ENCODE measurements at places on chromosomes 2 and 18. TPM values are rescaled to one million over a fixed set of nuclear protein-coding genes. Genes with fewer than 3 reads are reported as not detected.

The PARD6G gene
- 4.6 TPM for polyA plus RNA-seq

The AQP12A gene
- not detected for polyA plus RNA-seq

The ACVR1C gene
- polyA plus RNA-seq: 0.01 TPM

DNA sequence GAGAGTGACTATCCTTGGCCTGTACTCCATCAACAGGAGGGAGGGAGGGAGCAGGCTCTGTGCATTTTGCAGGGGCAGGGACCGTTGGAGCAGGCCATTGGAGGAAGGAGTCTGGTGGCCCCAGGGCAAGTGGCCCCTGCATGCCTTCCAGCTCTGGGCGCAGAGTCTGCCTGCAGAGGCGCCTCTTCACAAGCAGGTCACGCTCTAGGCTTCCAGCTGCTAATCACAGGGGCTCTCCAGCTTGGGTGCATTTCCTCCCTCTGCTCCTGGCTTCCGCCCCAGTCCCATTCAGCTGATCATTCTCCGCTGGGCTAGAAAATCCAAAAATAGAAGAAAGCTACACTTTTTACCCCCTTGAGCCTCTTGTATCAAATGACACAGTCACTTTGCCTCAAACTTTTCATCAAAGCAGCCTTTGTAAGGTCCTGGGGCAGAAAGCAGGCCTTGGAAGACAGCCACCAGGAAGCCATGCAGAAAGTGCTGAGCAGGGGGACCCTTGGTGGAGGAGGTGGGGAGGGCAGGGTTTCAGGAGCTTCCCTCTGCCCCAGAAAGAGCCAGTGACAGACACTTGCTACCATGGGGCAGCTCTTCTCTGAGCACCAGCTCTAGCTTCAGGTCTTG, 11.3 kb downstream of the TMEM247 start:
- H3K4me3 ChIP-seq: no peak overlapping the region
- peak; percentile 26 for DNase-seq
- H3K27me3 ChIP-seq: no peaks in the 10 kb centered on the region
- no peak overlapping the region for H3K27ac ChIP-seq

DNA sequence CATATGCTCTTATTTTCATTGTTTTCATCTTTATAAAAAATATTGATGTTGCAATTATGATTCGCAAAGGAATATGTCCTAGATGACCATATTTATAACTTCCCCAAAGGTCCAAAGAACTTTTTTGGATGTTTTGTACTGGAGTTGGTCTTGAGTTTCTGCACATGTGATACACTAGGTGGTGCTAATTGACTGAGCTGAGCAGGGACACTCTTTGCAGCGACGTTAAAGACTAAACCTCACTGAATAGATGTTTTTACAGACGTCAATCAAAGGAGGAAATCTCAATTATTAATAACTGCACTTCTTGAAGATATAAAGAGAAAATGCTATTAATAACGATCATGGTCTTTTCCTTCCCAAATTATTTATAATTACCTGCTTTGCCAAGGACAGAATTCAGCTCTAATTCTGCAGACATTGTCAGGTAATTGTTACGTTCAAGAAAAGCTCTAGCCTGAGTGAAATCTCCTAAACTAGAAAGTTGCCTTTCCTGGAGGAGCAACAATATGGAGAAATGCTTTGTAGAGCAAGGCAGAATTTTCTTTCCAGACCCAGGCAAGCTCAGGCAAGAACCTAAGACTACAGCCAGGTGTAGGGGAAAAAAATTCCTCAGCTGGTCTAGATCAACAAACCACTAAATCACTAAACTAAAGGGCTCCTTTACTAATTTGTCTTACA, 119.3 kb upstream of the RBBP8 start:
- no peaks in the 10 kb centered on the region for H3K4me1 ChIP-seq
- H3K27me3 ChIP-seq: no peaks in the 10 kb centered on the region
- peak; percentile 65 for DNase-seq
- no peaks in the 10 kb centered on the region for H3K36me3 ChIP-seq
- no peak overlapping the region for H3K27ac ChIP-seq

- DNase-seq: no peak
- H3K27me3 ChIP-seq: no peaks in the 10 kb centered on the region
- H3K4me1 ChIP-seq: peaks cover 44% of the 10 kb centered on the region
- H3K4me3 ChIP-seq: no peak overlapping the region
Observed at GRCh38 chr2:239290618-239291474, 110.0 kb downstream of the HDAC4 start.

- H3K4me1 ChIP-seq: peaks cover 53% of the 10 kb centered on the region
- H3K27me3 ChIP-seq: no peaks in the 10 kb centered on the region
- peaks cover 4% of the 10 kb centered on the region for H3K36me3 ChIP-seq
- DNase-seq: peak; percentile 99
Observed at GRCh38 chr2:238864207-238865014, 16.5 kb downstream of the TWIST2 start.

GRCh38 chr18:111306-112014, 46.9 kb upstream of the USP14 start:
- DNase-seq: peak; percentile 40
- H3K4me3 ChIP-seq: peak overlapping the region; percentile 46
- H3K27me3 ChIP-seq: no peaks in the 10 kb centered on the region

DNA sequence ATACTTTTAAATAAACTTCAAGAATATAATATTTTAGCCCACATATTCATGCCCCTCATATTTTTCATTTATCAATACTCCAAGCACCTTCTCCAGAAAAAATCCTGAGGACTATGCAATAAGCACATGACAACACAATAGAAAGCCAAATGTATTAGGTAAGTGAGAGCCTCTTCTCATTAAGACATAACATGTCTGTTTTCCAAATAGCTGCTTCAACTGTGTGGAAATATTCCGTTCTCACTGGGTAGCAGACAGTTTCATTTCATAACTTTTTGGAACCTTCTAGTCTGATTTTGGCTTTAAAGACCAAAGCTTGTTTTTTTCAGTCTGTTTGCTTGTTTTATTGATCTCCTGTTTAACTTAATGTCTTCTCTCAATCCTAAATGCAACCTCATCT, 137.8 kb downstream of the PIK3C3 start:
- no peak for DNase-seq
- no peak overlapping the region for H3K4me3 ChIP-seq
- H3K36me3 ChIP-seq: no peaks in the 10 kb centered on the region
- no peaks in the 10 kb centered on the region for H3K4me1 ChIP-seq

DNA sequence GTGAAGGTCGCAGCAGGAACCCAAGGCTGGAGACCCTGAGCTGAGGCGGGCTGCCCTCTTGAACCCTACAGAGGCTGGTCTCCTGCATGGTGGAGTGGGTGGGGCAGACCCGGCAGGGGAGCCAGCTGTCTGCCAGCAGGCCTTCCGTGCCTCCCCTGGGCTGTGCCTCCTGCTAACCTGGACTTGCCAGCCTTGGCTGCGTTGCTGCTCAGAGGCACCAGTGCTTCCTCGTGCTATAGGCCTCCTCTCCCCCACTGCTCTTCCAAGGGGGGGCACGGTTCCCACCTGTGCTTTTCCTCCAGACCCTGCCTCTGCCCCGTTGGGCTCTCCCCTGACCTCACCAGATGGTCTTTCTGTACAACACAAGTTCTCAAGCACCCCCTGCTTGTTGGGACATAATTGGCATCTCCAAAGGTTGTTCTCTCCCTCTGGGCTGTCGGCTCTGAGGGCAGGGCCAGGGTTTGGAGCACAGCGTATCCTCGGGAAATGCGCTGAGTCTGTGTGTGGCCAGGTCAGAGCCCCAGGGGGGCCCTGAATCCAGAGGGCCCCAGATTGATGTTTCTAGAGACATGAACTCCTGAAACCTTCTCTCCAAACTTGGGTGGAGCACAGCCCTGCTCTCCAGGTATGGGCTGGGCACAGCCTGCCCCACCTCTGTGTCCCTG, 6.7 kb downstream of the ARHGEF4 start:
- no peaks in the 10 kb centered on the region for H3K4me1 ChIP-seq
- H3K4me3 ChIP-seq: no peak overlapping the region
- H3K36me3 ChIP-seq: no peaks in the 10 kb centered on the region
- no peak for DNase-seq

DNA sequence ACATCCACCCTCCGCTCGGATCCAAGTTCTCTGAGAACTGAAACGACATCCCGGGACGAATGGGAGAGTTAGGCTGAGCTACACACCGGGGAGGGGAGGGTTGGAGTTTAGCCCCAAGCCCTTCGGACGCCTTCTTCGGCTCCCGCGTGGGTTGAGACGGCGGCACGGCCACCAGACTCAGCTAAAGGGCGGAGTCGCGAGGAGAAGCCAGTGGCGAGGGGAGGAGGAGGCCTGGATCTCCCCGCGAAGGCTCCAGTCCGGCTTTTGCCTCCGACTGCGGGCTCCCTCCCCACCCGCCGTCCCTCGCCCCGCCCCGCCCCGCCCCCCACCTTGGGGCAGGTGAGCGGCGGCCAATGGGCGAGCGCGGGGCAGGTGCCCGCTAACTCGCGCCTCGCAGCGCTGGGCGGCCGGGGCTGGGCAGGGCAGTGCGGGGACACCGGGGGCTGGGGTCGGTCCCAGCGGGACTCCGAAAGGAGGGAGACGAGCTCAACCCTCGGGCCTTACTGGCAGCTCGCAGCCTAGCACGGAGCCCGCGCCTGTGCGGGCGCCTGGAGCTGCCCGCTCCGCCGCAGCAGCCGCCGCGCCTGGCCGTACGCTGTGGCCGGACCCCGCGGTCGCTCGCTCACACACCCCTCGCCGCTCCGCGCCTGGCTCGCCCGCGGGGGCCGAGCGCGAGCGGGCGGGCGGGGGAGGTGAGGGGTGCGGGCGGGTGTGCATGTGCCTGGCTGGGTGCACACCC, at the start of gene EMX1:
Gene EMX1 (plus strand): TSS at position 382 of the 739 bp plus-strand sequence. CDS start 334 bp downstream, at position 716.
- H3K27me3 ChIP-seq: peaks cover 93% of the 10 kb centered on the region
- no peak within 1 kb of the TSS for H3K4me3 ChIP-seq
- no peaks in the 10 kb centered on the region for H3K36me3 ChIP-seq
- no peak within 1 kb of the TSS for H3K27ac ChIP-seq

DNA sequence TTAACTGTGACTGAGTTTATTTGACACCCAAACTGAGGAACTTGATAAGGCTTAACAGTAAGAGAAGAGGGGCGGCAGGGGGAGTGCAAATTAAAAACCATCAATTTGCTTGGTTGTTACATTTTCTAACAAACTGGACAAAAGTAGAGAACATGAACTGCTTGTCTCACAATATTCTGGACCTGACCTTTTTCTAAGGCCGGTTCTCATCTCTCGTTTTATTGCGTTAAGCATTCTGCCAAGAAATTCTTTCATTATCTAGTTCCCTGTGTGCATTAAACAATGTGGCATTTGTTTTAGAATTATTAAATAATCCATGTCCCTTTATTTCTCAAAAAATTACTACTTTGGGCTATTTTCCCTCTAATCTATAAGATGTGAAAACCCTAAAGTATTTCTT, 565.2 kb upstream of the PKDCC start:
- no peak for DNase-seq
- H3K4me1 ChIP-seq: no peaks in the 10 kb centered on the region
- H3K27me3 ChIP-seq: no peaks in the 10 kb centered on the region
- no peak overlapping the region for H3K27ac ChIP-seq
- no peaks in the 10 kb centered on the region for H3K36me3 ChIP-seq

GRCh38 chr18:72899338-72899737, 31.6 kb upstream of the NETO1 start:
- H3K4me1 ChIP-seq: no peaks in the 10 kb centered on the region
- no peak overlapping the region for H3K4me3 ChIP-seq
- no peaks in the 10 kb centered on the region for H3K27me3 ChIP-seq

GRCh38 chr2:217479566-217479965, 523.2 kb downstream of the TNS1 start:
- no peaks in the 10 kb centered on the region for H3K27me3 ChIP-seq
- DNase-seq: no peak
- no peak overlapping the region for H3K27ac ChIP-seq
- no peaks in the 10 kb centered on the region for H3K36me3 ChIP-seq
- no peak overlapping the region for H3K4me3 ChIP-seq

GRCh38 chr2:201402651-201403562, 45.8 kb upstream of the FLACC1 start:
- no peaks in the 10 kb centered on the region for H3K27me3 ChIP-seq
- H3K27ac ChIP-seq: no peak overlapping the region
- peaks cover 11% of the 10 kb centered on the region for H3K4me1 ChIP-seq
- DNase-seq: peak; percentile 55
- H3K4me3 ChIP-seq: no peak overlapping the region
- 0 out of 2 replicates have a peak, but pooled peaks cover 2% of the 10 kb centered on the region for H3K36me3 ChIP-seq

All from IMR-90 (cell line).